ENCODE measurements at places on chromosomes 1 and 21.

- no peak for DNase-seq
Observed at GRCh38 chr1:160626509-160627342, 20.1 kb downstream of the SLAMF1 start.

DNA sequence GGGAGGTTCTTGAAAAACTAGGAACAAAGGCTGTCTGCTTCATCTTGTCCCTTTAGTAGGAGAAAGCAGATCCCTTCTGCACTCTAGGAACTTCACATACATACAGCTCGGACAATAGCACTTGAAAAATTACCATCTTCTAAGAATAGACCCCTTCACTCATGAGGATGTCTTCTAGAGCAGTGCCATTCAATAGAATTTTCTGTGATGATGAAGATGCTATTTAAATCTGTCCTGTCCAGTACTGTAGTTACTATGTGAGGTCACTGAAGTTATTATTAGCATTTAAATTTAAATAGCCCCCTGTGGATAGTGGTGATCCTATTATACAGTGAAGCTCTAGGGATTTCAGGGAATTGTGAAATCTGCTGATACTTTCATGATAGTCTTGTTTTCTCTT is 46.4 kb upstream of the RAB3GAP2 start:
- no peak for DNase-seq

GRCh38 chr1:153842006-153842471 is 66.8 kb downstream of the SLC27A3 start:
- no peak for DNase-seq

DNA sequence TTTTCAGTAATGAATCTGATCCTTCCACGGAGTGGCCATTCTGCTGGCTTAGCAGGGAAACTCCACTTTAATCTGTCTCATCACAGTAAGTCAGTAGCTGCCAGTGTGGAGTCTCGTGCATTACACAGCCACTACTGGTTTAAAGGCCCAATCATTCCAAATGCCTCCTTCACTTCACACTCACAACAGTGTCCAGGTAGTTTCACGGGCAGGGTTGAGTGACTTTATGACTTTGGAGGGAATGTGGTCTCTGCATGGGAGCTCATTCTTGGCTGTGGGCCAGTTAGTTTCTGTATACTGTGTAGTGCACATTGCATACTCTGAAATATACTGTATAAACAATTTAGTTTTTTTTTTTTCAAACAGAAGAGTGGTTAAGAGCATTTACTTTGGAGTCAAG is 34.6 kb upstream of the C1orf87 start:
- DNase-seq = no peak

DNA sequence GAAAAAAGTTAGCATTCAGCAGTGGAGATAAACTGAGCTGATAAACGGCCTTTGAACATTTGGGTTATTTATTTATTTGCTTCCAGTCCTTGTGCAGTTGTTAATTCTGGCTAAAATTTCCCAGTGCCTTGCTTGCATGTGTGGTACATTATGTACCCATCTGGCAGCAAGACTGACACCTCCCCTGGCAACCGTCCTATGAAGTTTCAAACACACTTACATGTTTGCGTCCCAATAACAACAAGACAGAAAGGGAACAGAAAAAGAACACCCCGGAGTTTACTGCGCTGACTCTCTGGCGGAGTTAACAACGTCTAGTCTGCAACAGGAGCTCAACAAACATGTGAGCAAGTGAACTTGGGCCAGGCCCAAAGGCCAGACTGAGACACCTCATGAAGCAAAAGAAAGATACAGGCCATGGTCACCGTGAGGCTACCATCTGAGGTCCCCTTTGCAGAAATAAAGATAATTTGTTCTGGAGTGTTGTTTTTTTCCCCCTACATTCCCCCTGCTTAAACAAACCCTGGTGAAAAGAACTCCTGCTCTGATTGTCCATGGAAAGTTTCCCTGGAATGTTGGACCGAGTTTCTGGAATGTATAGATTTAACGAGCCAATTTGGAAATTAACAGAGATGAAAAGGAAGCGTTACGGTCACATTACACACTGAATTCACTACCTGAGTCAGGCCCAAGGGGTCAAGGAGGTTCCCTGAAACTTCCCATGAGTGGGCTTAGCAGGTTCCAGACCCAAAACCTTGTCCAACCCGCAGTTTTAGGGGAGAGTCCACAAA is 33.4 kb downstream of the TRABD2B start:
- no peak for DNase-seq

GRCh38 chr1:210222340-210223006 is 10.1 kb upstream of the SERTAD4 start:
- no peak for DNase-seq

DNA sequence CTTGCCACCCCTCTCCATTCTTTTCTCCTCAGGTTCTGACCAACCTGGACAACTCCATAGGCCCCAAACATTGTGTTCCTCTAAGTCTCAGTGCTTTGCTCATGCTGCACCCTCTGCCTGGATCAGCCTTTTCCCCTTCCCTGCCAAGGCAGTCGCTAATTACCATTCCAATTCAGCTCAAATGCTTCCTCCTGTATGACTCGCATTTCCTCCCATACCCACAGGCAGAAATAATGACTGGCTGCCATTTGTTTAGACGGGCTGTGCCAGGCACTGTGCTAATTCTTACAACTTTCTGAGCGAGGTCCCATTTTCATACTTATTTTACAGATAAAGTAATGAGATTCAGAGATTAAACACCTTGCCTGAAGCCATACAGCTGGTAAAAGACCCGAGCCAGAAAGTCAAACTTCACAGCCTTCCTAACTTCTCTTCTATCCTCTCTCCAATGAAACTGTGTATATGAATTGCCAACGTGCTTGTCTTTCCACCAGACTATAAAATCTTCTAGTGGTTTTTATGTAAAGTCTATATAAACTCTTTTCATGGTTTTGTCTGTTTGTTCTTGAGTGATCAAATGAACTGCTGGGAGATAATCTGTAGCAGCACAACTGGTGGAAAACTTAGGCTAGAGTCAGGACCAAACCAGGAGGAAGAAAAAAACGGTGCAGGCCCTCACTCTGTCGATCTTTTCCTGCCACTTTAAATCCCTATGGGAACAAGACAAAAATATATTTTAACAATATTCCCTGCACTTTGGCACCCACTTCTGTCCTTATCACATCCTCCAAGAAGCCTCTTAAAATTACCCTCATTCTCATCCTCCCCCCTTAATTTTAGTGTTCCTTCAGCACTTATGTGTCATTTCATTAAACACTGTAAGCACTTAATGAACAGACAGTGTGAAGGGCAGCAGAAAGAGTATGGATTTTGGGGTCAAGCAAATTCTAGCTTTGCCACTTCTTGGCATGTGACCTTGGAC is 33.7 kb downstream of the RAB3B start:
- DNase-seq = no peak

DNA sequence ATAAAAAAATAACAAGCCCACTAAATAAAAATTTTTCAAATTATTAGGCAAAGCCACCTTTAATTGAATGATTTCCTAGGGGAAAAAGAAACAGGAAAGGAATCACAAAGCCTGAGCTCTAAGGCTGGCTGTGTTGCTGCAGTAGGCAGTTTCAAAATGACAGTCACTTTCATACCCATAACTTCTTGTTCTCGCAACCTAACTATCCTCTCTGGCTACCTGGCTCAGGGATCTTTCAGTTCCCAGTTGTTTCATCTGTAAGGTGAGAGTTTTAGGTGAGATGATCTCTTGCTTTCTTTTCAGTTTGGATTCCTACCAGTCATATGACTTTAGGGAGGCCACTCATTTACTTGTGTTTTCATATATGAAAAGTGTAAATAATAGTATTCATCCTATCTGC is 226.1 kb downstream of the ASTN1 start:
- DNase-seq = no peak

DNA sequence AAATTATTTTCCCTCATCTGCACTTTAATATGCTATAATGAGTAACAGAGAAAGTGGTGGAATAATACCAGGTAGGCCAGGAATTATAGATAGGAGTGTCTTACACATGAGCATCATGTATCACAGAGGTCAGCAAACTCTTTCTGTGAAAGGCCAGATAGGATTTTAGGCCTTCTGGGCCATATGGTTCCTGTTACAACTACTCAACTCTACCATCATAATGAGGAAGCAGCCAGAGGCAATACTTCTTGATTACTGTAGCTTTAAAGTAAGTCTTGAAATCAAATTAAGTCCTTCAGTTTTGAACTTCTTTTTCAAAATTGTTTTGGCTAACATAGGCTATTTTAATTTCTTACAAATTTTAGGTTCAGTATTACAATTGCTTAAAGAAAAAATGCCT is 32.1 kb upstream of the IGSF3 start:
- no peak for DNase-seq

- no peak for DNase-seq
Observed at GRCh38 chr1:209382231-209383100, 201.0 kb upstream of the CAMK1G start.

- no peak for DNase-seq
Observed at GRCh38 chr1:227357171-227357926, 39.1 kb upstream of the CDC42BPA start.

DNA sequence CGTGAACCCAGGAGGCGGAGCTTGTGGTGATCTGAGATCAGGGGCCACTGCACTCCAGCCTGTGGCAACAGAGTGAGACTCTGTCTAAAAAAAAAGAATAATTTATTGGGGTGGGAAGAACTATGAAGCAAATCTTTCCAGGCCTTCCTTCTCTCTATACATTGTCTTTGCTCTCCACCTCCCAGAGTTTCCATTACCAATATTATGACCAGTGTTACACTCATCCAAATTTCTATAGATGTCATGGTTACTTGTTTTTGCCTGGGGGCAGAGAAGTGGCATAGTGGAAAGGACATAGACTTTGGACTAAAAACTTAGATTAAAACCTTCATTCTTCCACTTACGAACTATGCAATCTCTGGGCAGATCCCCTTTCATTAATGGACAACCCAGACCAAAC is 10.1 kb downstream of the FASLG start:
- no peak for DNase-seq

DNA sequence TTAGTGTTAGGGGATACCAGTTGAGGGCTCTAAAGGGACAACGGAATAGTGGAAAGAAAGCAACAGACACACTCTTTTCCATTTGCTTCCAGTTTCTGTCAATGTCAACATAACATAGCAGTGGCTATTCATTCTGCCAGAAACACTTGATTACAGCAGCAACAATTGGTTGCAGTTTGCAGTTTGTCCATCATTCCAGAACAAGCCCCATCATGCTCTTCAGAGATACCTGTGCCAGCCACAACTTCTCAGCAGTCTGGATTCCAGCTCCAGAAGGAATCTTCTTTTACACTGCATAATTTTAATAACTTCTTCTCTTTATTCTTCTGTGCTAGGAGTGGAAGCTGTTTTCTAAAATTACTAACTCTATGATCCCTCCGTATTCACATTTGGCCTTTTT is 1521.4 kb downstream of the PLA2G4A start:
- DNase-seq = no peak

GRCh38 chr1:16302709-16303627 is 49.3 kb downstream of the FBXO42 start:
- DNase-seq = no peak

DNA sequence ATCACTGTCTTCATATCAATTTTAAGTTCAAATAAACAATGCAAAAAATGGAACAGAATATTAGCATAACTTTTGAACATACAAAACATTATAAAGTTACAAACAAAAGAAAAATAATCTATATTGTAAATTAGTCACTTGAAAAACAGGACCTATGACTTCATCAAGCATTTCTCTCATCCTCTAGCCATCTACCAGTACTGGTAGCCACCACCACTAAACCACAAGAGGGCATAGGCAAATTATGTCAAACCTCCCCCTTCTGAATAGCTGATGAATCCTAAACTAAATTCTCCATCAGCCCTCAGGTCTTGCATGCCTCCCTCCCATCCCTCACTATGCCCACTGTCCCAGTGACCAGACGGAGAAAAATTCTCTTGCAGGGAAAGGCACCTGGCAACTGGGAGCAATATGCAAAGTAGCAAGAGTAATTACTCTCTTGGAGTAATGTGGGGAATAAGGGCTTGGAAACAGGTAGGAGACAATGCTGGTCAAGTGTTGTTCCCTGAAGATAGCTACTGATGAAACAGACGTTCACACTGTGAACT is 37.1 kb downstream of the SSX2IP start:
- no peak for DNase-seq

GRCh38 chr1:89104147-89104546 is 21.8 kb downstream of the GBP2 start:
- DNase-seq = no peak

DNA sequence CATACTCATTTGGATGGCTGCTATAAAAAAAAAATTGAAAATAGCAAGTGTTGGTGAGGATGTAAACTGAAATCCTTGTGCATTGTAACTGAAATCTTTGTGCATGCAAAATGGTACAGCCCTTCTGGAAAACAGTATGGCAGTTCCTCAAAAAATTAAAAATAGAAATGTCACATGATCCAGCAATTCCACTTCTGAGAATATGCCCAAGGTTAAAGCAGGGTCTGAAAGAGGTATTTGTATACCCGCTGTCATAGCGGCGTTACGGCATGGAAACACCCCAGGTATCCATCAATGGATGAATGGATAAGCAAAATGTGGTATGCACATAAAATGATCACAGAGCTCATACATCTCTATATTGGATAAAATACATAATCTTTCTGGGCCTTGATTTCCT is 116.7 kb downstream of the RUSC1 start:
- DNase-seq = no peak

DNA sequence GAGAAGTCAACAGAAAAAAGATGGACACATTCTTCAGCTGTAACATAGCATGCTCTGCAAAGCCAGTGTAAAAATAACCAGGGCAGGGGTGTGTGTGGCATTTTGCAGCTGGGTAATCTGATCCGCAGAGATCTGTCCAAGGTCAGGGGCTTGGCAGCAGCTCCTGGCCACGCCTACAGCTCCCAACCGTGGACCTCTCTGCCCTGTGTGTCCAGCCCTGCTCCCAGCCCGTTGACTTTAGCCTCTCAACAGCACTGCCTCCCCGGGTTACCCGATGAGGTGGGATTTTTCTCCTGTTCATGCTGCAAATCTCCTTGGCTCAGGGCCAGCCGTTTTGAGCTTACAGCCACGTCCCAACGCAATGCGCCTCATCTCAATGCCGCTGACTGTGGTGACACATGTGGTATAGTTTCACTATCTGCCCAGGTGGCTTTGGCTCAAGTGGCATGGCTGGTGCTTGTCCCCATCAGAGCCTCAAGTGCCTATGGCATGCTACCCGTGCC is 68.1 kb downstream of the VWA5B1 start:
- peak; percentile 76 for DNase-seq

GRCh38 chr1:163071405-163072255 is 2.5 kb downstream of the RGS4 start:
- peak; percentile 64 for DNase-seq

- DNase-seq = no peak
Observed at GRCh38 chr1:228687587-228687986, 47.7 kb upstream of the RHOU start.

- DNase-seq = peak; percentile 31
Observed at GRCh38 chr1:232704694-232705680, 75.1 kb upstream of the SIPA1L2 start.
